ENCODE measurements at places on chromosomes 1 and 21. TPM values are rescaled to one million over a fixed set of nuclear protein-coding genes. Genes with fewer than 3 reads are reported as not detected.

CLEC20A gene
- not detected for total RNA-seq

HAPLN2 gene
- 0.30 TPM for total RNA-seq

RGS2 gene
- total RNA-seq = 22.8 TPM

CD244 gene
- total RNA-seq = 0.48 TPM

REN gene
- not detected for total RNA-seq

CFHR2 gene
- total RNA-seq = not detected

LRRC53 gene
- total RNA-seq = not detected

STIL gene
- total RNA-seq = 31.7 TPM

TPTE gene
- total RNA-seq = not detected

KCNJ9 gene
- not detected for total RNA-seq

- no peak for ATAC-seq
- peaks cover 17% of the 10 kb centered on the region for H3K27me3 ChIP-seq
- H3K4me1 ChIP-seq = peaks cover 10% of the 10 kb centered on the region
- H3K27ac ChIP-seq = no peak overlapping the region
Observed at GRCh38 chr21:45846373-45847160, 135.0 kb upstream of the COL6A1 start.

- peaks cover 14% of the 10 kb centered on the region for H3K4me1 ChIP-seq
- H3K36me3 ChIP-seq = peaks cover 97% of the 10 kb centered on the region
- no peak overlapping the region for H3K27ac ChIP-seq
- H3K4me3 ChIP-seq = no peak overlapping the region
- ATAC-seq = peak; percentile 53
Observed at GRCh38 chr1:51444534-51445192, 74.4 kb downstream of the EPS15 start.

GRCh38 chr1:77382366-77382765 lies 100.5 kb downstream of the AK5 start:
- peaks cover 6% of the 10 kb centered on the region for H3K4me1 ChIP-seq
- H3K27me3 ChIP-seq = peaks cover 3% of the 10 kb centered on the region
- no peaks in the 10 kb centered on the region for H3K36me3 ChIP-seq
- H3K27ac ChIP-seq = no peak overlapping the region
- no peak for ATAC-seq
- H3K4me3 ChIP-seq = no peak overlapping the region

DNA sequence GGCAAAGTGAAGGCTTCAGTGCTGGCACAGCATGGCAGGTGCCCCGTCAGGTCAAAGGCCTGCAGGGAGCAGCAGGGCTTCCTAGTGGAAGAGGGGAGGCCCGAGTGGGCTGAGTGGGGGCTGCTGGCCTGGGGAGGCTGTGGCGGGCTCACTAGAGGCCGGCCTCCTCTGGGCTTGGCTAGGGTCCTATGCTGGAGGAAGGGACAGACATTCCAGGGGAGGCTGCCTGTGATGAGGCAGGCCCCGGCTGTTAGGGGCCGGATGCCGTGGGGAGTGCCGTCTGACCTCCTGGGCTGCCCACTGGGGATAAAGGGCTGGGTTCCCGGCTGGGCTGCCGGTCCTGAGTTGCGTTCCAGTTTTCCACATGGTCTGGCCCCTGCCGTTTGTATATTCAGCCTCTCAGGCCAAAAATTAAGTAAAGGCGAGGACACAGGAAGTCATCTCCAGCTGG lies 21.1 kb downstream of the PRXL2B start:
- no peaks in the 10 kb centered on the region for H3K36me3 ChIP-seq
- H3K4me3 ChIP-seq = no peak overlapping the region
- H3K27me3 ChIP-seq = peaks cover 2% of the 10 kb centered on the region
- H3K27ac ChIP-seq = no peak overlapping the region

DNA sequence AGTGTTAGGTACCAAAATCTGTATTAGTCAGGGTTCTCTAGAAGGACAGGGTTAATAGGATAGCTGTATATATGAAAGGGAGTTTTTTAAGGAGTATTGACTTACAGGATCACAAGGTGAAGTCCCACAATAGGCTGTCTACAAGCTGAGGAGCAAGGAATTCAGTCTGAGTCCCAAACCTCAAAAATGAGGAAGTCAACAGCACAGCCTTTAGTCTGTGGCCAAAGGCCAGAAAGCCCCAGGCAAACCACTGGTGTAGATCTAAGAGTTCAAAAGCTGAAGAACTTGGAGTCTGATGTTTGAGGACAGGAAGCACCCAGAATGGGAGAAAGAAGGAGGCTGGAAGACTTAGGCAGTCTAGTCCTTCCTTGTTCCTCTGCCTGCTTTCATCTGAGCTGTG lies 487.5 kb upstream of the CHRM3 start:
- H3K36me3 ChIP-seq = no peaks in the 10 kb centered on the region
- no peaks in the 10 kb centered on the region for H3K27me3 ChIP-seq
- no peaks in the 10 kb centered on the region for H3K4me1 ChIP-seq
- H3K27ac ChIP-seq = no peak overlapping the region

DNA sequence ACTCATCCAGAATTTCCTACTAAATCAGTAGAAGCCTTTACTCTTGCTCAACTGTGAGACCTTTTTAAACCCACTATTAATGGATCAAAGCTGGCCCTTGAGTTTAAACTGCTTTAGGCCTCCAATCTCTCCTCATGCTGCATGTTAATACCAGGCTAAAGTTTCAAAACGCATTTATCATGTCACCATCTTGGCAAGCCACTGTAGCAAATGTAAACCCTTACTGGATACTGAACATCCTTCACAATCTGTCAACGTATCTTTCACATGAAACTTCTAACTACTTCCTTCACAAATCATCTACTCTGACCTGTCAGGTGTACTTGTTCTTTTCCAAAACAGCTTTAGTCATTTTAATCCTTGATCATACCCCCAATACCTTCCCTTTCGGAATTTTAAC lies 3.0 kb downstream of the PAXBP1 start:
- no peak for ATAC-seq
- H3K27me3 ChIP-seq = no peaks in the 10 kb centered on the region
- peak overlapping the region; percentile 4 for H3K27ac ChIP-seq
- H3K4me1 ChIP-seq = peaks cover 56% of the 10 kb centered on the region
- peak overlapping the region; percentile 94 for H3K4me3 ChIP-seq

GRCh38 chr1:47918257-47918867 lies 78.8 kb downstream of the TRABD2B start:
- ATAC-seq = no peak
- peaks cover 30% of the 10 kb centered on the region for H3K27me3 ChIP-seq
- no peak overlapping the region for H3K4me3 ChIP-seq

- H3K36me3 ChIP-seq = peaks cover 89% of the 10 kb centered on the region
- H3K4me3 ChIP-seq = peak overlapping the region; percentile 37
- peak overlapping the region; percentile 82 for H3K27ac ChIP-seq
- peak; percentile 75 for ATAC-seq
- H3K27me3 ChIP-seq = no peaks in the 10 kb centered on the region
Observed at GRCh38 chr1:89686520-89686919, 53.6 kb downstream of the LRRC8C start.

GRCh38 chr1:95010158-95010557 lies 62.6 kb downstream of the ALG14 start:
- H3K27me3 ChIP-seq = no peaks in the 10 kb centered on the region
- H3K27ac ChIP-seq = no peak overlapping the region
- H3K4me3 ChIP-seq = no peak overlapping the region
- H3K36me3 ChIP-seq = peaks cover 2% of the 10 kb centered on the region
- ATAC-seq = no peak

DNA sequence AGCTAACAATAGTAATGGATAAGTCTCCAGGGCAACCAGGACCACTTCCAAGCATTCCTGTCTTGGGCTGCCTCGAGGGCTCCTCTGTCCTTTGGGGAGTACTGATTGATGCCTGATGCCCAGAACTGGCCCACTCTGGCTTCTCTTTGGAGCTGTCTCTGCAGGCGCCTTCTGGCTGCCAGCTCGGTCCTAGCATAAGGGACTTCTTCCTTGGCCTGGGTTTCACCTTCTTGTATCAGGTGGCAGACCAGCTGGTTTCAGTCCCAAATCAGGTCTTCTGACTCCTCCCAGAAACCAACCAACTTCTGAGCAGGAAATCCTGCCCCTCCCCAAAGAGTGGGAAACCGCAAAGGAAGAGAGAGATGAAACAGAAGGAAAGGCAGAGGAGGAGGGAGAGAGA lies 10.6 kb downstream of the G0S2 start:
- H3K4me3 ChIP-seq = peak overlapping the region; percentile 81
- H3K27ac ChIP-seq = peak overlapping the region; percentile 87
- peak; percentile 96 for ATAC-seq
- H3K36me3 ChIP-seq = no peaks in the 10 kb centered on the region
- H3K4me1 ChIP-seq = peaks cover 27% of the 10 kb centered on the region
- no peaks in the 10 kb centered on the region for H3K27me3 ChIP-seq

GRCh38 chr1:4173731-4174130 lies 273.7 kb upstream of the C1orf174 start:
- H3K27me3 ChIP-seq = peaks cover 18% of the 10 kb centered on the region
- no peaks in the 10 kb centered on the region for H3K36me3 ChIP-seq
- no peak for ATAC-seq
- H3K4me1 ChIP-seq = no peaks in the 10 kb centered on the region

DNA sequence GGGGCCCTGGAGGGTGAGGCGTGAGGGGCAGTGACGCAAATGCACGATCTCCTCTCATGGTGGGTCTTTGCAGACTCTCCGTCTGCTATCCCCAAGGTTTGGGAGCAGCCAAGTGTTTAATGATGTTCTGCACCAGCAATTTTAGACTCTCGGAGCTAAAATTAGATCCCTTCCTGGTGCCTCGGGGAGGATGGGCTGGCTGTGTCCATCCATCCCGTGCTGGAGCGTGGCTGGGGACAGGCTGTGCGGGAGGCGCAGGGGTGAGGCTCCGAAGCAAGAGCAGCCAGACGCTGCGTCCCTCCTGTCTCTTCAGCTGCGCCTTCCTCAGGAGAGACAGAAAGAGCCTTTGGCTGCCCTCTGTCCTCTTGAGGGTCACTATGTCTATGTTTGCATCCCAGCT lies 387.6 kb downstream of the CAMTA1 start:
- no peak overlapping the region for H3K27ac ChIP-seq
- H3K4me1 ChIP-seq = peaks cover 2% of the 10 kb centered on the region
- no peak overlapping the region for H3K4me3 ChIP-seq
- H3K36me3 ChIP-seq = no peaks in the 10 kb centered on the region
- H3K27me3 ChIP-seq = peaks cover 28% of the 10 kb centered on the region

GRCh38 chr1:12486401-12487005 lies 131.5 kb downstream of the DHRS3 start:
- no peak for ATAC-seq
- no peak overlapping the region for H3K27ac ChIP-seq
- H3K4me3 ChIP-seq = no peak overlapping the region
- peaks cover 15% of the 10 kb centered on the region for H3K36me3 ChIP-seq
- no peaks in the 10 kb centered on the region for H3K27me3 ChIP-seq

DNA sequence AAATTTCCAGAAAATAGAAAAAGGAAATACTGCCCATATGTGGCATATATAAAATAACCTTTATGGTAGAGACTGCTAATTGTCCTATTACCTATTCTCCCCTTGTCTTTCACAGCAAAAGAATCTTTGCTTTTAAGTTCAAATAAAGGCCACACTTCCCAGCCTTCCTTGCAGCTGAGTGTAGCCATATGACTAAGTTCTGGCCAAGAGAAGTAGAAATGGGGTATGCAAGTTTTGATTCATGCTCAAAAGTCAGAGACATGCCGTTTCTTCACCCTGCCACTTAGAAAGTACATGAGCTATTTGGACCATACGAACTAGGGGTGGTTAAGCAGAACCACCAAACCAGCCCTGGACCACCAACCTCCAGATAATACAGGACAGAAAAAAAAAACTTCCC lies 18.3 kb upstream of the S100A2 start:
- H3K4me3 ChIP-seq = no peak overlapping the region
- H3K27me3 ChIP-seq = peaks cover 8% of the 10 kb centered on the region
- H3K4me1 ChIP-seq = no peaks in the 10 kb centered on the region

DNA sequence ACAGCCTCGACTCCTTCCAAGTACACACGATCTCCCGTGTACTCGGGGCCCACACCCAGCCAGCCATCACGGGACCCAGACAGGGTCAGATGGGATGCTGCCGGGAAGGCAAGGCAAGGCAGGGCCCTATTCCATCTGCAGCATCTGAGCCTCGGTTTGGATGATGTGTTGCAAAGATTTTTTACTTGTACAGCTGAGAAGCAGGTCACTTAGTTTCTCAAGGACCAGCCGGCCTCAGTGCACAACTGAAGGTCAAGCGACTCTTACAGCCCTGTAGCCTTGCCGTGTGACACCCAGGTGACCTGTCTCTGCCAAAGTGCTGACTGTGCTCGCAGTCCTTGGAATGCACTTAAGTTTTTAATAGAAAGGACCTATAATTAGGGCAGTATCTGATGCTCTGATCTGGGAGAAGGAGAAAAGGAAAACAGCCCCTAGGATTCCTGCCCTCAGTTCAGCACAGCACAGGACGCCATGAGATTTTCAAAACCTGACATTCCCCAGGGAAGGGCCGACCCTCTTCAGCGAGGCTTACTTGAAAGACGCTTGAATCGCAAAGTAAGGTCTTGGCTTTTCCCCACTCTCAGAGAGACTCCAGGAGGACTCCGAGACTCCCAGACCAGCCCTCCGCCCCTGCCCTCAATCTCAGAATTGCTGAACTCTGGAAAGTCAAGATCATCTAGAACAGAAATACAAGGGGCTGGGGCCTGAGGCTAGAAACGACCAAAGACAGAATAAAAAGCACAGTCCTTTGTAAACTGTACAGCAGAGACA lies 1.3 kb downstream of the GPR157 start:
- peaks cover under 1% of the 10 kb centered on the region for H3K4me1 ChIP-seq
- H3K27me3 ChIP-seq = no peaks in the 10 kb centered on the region
- H3K27ac ChIP-seq = peak overlapping the region; percentile 82
- ATAC-seq = no peak
- H3K36me3 ChIP-seq = no peaks in the 10 kb centered on the region
